ENCODE measurements at places on chromosomes 5 and 9. TPM values are rescaled to one million over a fixed set of nuclear protein-coding genes. Genes with fewer than 3 reads are reported as not detected.
A peak's percentile ranks its signal among the peaks of the same experiment; 100 is the strongest.

Gene PHF24
- total RNA-seq, result 0.68 TPM

GRCh38 chr5:138961729-138962128 lies 86.6 kb upstream of the LRRTM2 start:
- no peak for DNase-seq

DNA sequence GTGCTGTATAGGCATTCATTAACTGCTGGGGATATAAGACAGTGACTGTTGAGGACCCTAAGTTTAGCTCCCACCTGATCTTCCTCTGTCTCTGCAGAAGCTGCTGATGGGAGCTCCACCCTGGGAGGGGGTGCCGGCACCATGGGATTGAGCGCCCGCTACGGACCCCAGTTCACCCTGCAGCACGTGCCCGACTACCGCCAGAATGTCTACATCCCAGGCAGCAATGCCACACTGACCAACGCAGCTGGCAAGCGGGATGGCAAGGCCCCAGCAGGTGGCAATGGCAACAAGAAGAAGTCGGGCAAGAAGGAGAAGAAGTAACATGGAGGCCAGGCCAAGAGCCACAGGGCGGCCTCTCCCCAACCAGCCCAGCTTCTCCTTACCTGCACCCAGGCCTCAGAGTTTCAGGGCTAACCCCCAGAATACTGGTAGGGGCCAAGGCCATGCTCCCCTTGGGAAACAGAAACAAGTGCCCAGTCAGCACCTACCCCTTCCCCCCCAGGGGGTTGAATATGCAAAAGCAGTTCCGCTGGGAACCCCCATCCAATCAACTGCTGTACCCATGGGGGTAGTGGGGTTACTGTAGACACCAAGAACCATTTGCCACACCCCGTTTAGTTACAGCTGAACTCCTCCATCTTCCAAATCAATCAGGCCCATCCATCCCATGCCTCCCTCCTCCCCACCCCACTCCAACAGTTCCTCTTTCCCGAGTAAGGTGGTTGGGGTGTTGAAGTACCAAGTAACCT lies 22.1 kb downstream of the PCDHGC5 start:
- no peak for DNase-seq

DNA sequence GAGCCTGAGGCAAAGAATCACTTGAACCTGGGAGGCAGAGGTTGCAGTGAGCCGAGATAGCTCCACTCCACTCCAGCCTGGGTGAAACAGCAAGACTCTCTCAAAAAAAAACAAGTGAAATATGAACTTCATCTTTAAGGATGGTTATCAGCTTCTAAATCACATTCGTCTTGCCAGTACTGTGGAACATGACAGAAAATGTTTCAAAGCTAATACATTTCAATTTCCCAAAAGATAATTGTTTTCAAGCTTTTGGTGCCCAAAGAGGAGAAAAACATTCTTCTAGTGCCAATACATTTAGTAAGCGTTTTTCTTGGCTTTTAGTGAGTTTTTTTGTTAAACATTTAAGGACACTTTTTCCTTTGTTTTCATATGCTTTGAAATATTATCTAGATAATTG lies 4.4 kb upstream of the IFT74 start:
- DNase-seq, result no peak

DNA sequence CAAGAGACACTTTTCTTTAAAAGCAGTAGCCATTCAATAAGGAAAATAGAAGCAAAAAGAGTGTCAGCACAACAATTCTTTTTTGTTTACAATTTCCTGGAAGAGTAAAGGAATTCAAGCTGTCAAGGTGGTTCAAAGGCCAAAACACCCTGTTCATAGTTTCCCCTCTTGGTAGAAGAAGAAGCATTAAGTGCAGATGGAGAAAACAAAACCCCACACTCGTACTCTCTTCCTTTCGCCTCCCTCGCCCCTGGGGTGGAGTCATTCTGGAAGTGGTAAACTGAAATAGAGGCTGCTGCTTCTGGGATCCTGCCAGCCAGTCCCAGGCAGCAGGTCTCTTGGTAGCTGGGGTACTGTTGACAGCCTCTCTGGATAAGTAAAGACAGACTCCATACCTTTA lies 105.0 kb downstream of the ANKRD55 start:
- DNase-seq, result no peak

Gene IL33
- not detected for total RNA-seq

Gene SLC6A18
- total RNA-seq, result not detected

- no peak for DNase-seq
Observed at GRCh38 chr5:36359267-36359666, 57.6 kb upstream of the RANBP3L start.

Gene NOL8
- 42.1 TPM for total RNA-seq

Gene FOXD4
- 0.22 TPM for total RNA-seq

DNA sequence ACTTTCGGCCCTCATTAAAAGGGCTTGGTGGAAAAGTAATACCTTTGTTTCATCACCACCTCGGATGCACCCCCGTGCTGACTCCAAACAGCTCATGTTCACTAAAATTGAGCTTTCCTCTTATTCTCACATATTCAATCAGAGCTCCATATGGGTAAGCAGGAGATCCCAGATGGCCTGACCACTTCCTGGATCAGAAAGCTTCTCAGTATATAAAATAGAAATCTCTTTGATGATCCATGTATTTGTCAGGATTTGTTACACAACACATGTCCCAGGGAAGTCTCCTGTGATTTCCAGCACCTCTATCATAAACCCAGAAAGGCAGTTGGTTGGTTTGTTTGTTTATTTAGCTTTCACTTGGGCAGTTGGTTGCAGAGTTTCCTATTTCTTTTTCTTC lies 402.0 kb downstream of the MLLT3 start:
- no peak for DNase-seq

DNA sequence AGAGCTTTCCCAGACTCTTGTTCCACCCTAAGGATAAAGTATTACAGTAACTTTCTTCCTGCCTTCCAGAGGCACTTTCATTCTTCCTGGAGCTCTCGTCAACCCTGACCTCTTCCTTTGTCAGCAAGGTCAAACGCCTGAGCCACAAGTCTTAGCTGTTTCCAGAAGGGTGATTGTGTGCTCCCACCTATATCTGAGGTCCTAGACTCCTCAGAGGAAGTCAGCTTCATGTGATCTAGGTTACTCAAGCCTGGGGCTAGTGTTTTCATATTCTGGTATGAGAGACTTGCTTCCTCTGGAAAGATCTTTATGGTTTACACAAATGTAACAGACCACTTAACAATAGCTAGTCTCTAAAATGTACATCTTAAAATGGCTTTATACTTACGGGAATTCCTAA lies 5.4 kb upstream of the FAM120A start:
- no peak for DNase-seq

GRCh38 chr5:174801798-174802197 lies 77.4 kb downstream of the MSX2 start:
- DNase-seq, result no peak

- DNase-seq, result no peak
Observed at GRCh38 chr9:85577353-85577952, 164.3 kb downstream of the AGTPBP1 start.

GRCh38 chr5:128774605-128775004 lies 190.7 kb upstream of the SLC27A6 start:
- no peak for DNase-seq

GRCh38 chr5:149012350-149012749 lies 50.5 kb downstream of the SH3TC2 start:
- peak; percentile 42 for DNase-seq

Gene LHFPL2
- 26.3 TPM for total RNA-seq

GRCh38 chr9:5799314-5799713 lies 33.6 kb downstream of the ERMP1 start:
- DNase-seq, result no peak

DNA sequence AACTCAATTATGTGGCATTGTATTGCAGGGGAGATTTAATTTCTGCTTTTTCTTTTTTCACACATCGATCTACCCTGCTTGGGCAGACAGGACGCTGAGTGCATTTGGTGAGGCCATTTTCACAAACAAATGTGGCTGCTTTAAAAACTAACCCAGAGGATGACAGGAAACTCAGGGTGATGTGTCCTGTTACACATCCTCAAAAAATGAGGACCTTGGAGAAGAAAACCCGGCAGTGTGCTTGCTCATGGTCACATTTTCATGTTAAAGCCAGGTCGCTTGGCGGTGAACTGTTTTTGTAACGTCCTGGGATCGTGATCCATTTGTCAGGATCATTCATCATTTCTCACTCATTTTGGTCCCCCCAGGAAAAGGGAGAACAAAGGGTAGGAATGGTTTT lies 478.3 kb upstream of the ADAMTS16 start:
- DNase-seq, result no peak

- DNase-seq, result no peak
Observed at GRCh38 chr5:79105868-79106267, 5.7 kb upstream of the BHMT start.

Gene ALDOB
- not detected for total RNA-seq

- peak; percentile 55 for DNase-seq
Observed at GRCh38 chr5:152164860-152165259, 240.2 kb upstream of the GLRA1 start.

DNA sequence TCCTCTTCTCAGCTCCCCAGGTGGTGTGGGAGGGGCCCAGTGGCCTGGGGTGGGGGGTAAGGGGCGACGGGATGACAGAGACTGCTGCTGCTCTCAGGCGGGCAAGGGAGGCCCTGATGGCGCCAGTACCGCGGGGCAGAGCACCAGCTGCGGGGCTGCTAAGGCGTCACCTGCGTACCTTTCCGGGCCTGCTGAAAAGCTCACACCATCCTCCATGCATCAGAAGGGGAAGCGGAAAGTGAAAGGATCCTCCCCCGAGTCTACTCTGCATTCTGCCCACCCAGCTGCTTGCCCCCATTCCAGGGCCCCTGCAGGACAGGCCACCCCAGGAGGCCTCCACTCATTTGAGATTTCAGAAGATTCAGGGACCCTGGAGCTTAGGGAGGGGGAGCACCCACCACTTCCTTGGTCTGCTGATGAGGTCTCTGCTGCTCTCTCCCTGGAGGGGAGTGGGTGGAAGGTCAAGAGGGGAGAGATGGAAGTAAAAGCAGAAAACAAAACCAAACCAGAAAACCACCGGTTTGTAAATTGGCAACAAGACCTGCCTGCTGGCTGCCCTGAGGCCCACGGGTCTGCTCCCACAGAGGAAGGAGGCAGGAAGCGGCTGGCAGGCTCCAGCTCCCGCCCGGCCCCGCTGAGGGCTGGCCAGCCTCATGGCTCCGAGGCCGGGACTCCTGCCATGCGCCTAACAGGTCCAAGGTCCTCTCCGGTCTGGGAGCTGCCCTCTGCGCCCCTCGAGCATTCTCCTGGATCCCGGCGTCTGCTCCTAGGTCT lies 33.6 kb downstream of the PRRT1B start:
- no peak for DNase-seq

DNA sequence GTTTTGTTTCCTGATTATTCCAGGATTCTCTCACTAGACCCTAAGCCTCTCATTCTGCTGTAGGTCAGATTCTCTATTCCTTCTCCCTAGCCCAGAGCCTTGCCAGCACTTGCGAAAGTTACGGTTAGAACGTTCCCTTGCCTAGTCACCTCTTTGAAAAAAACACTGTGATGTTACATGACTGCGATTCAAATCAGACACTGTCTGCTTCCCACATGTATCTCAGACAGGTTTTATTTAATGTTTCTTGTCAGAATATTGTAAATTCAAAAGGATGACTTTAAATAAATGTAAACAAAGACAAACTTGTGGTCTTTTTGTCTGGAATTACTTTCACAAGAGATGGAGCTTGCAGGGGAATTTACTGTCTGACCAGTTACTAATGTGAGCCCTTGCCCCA lies 116.5 kb upstream of the OTULINL start:
- no peak for DNase-seq

DNA sequence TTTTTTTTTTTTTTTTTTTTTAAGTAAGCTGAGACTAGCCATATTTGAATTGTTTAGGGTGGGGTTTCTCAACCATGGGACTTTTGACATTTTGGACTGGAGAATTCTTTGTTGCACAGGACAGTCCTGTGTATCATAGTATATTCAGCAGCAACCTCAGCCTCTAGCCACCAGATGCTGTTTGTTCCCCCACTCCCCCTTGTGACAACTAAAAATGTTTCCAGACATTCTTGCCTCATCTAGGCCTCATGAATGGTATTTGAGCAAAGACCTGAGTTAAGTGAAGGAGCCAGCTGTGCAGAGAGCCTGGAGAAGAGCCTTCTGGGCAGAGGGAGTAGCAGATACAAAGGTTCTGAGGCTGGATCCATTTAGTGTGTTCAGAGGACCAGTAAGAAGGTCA lies 155.9 kb downstream of the SGCD start:
- DNase-seq, result no peak

- no peak for DNase-seq
Observed at GRCh38 chr5:28117691-28118090, 1079.3 kb upstream of the CDH9 start.

Gene FGF10
- not detected for total RNA-seq

Gene SLC24A2
- 5.0 TPM for total RNA-seq

GRCh38 chr5:143006501-143006900 lies 236.3 kb downstream of the ARHGAP26 start:
- no peak for DNase-seq

Gene IGFBPL1
- 37.9 TPM for total RNA-seq

DNA sequence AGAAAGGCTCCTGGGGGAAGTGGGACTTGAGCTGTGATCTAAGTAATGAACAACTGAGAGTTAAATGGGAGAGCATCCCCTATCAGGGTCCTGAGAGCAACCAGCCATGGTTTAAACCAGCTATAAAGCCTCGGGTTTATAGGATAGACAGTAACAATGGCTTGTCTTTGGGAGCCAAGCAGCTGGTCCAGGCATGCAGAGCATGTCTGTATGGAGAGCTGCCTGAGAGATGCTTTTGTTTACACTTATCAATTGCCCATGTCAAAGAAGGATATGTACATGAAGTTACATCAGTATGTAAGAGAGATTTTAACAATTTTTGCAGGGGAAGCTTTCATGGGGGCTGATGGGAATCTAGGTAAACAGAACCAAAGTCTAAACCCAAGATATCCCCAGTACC lies 4.4 kb downstream of the TGFBI start:
- no peak for DNase-seq

- no peak for DNase-seq
Observed at GRCh38 chr9:91297306-91297705, 64.4 kb downstream of the AUH start.

Gene HAVCR2
- total RNA-seq, result not detected

Gene FAM221B
- total RNA-seq, result not detected

GRCh38 chr5:54524704-54525103 lies 7.1 kb downstream of the SNX18 start:
- no peak for DNase-seq

Gene DRD1
- total RNA-seq, result not detected

Gene TMEM174
- not detected for total RNA-seq

DNA sequence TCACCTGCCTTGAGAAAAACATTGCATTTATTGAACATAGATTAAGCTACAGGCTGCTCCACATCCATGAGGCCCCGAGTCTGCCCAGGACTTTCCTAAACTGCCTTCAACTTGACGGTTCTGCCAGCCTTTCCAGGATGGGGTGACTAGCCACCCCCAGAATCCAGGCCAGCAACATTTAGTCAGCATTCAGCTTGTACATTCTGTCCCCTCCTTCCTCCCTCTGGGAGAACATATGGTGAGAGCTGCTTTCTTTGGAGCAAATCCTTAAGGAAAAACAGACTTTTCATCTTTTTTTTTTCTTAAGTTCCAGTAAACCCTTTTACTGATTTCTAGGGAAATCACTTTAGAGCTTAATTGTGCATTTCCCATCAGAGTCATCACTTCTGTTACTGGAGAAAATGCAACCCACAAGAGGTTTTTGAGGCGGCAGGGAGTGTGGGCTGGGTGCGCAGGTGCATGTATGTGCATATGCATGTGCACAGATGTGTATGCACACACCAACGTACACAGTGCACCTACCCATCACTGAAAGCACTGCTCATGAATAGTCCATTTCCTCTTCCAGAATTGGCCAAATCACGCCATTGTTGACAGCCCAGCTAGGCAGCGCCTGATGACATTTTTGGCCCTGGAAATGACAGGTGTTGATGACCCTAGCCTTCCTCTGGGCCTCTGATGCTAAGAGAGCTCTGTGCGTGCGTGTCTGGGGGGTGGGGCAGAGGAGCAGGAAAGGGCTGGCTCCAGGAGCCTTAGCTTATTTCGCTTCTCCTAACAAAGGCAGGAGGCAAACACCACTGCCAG lies 145.6 kb downstream of the HSD17B3 start:
- no peak for DNase-seq

All from H9 (cell line).